Activated CD8-positive, alpha-beta memory T cell treated with anti-CD3 and anti-CD28 coated beads for 48 hours (primary cell): ENCODE measurements at places on chromosomes 3 and 15.

DNA sequence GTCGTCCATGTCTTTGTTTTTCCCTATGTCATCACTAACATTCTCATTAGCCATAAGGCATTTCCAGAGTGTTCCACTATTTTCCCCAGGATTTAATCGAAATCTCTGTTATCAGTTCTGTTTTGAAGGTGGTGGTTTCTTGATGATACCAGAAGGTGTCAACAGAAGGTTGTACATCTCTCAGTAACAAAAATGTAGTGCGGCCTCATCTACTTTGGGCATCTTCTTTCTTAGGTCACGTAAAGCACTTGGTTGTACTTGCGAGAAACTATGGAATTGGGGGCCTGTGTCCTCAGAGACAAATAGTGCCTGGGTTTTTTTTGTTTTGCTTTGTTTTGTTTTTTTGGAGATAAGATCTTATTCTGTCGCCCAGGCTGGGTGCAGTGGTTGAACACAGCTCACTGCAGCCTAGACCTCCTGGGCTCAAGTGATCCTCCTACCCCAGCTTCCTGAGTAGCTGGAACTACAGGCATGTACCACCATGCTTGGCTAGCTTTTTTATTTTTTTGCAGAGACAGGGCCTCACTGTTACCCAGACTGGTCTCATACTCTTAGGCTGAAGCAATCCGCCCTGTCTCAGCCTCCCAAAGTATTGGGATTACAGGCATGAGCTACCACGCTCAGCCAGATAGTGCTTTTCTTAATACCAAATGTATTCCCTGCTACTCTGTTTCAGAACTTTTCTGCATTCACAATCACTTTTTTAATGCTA lies 61.2 kb upstream of the FURIN start:
- DNase-seq = no peak

DNA sequence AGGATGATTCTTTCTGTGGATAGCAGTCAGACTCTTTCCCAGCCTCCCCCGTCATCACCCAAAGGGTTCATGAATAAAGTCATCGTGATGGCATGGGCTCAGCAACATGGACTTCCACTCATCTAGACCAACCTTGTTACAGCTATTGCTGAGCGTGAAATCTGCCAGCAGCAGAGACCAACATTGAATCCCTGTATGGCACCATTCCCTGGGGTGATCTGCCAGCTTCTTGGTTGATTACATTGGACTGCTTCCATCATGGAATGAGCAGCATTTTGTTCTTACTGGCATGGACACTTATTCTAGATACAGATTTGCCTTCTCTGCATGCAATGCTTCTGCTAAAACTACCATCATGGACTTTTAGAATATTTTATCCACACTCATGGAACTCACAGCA lies 195.6 kb upstream of the AZI2 start:
- DNase-seq = no peak

DNA sequence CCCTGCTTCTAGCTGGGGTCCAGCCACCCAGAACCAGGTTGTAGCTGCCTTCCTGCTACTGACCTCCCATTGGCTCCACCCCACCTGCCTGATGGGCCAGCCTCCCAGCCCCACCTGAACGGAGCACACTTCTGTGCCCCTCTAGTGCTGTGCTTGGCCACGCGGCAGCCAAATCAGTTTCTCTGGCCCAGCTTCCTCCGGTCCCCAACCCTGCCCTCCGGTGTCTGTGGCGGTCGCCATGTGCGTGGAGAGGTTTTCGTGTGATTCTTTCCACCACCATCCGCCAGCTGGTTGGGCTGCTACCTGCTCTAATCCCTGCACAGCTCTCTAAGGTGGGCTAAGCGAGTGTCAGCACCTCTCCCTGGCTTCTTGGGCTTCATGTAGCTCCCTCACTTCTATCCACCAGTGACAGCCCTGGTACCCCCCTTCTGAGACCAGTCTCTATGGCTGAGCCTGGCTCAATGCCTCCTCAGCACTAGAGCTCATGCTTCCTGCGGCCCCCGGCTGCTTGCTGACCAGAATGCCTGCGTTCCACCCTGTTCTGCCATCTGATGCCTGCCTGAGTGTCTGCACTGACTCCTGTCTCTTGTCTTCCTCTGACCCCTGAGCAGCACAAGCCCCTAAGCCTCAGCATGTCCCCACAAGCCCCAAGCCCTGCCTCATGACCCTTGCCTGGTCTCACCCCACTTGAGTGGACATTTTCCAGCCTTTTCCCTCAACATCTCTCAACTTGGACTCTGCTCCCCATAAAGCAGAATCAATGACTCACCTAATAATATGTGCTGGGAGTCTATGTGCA lies 23.2 kb upstream of the MAGEF1 start:
- no peak for DNase-seq

DNA sequence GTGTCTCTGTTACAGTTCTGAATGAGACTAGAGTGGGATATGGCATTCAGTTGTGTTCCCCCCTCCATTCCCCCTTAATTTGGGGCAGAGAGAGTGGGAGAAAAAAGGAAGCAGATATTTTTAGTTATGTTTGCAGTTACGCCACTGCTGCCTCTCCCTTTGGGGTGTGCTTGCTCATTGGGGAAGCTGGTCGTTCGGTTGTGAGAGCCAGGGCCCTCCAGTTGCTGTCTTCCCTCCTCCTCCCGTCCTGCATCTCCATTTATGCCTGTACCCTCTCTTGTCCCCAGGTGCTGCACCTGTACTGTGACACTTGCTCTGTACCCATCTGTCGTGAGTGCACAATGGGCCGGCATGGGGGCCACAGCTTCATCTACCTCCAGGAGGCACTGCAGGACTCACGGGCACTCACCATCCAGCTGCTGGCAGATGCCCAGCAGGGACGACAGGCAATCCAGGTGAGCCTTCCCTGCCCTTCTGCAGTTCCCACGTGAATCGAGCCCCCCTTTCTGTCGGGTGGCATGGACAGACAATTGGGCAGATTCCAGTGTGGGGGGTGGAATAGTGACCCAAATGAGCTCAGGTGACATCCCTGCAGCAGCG lies 55.8 kb downstream of the TRIM71 start:
- no peak for DNase-seq

DNA sequence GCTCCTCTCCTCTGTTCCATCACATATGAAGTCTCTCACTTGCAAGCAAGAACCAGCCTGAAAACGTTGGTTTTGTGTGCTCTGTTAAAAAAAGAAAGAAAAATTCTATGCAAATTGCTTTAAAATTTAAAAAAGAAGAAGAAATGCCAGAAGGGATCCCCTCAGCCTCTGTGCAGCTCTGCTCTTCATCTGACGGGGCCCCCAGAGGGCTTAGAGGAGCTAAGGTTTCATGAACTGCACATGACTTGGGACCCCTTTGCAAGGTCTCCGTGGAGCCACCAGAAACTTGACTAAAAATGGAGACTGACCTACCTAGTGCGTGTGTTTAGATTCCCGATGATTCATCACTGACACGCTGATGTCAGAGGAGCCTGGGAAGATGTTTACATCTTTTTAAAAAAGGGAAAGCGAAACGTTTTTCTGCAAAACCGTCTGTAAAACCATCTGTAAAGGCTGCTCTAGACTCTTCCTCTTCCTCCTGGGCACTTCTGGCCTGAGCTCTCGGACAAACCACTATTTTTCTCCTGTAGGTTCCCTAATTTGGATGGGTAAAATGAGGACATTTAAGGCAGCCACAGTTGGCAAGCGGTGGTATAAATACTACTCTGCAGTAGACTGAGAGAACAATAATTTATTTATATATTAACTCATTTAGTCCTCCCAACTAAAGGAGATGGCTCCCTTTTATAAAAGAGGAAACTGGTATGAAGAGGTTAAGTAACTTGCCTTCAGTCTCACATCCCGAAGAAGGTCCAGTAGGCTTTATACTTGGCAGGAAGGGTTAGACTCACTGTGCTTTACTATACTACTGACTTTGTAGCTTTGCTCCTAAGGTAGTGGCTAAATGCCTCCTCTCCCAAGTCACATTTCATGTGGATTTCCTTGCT lies 67.2 kb upstream of the POLG start:
- no peak for DNase-seq

DNA sequence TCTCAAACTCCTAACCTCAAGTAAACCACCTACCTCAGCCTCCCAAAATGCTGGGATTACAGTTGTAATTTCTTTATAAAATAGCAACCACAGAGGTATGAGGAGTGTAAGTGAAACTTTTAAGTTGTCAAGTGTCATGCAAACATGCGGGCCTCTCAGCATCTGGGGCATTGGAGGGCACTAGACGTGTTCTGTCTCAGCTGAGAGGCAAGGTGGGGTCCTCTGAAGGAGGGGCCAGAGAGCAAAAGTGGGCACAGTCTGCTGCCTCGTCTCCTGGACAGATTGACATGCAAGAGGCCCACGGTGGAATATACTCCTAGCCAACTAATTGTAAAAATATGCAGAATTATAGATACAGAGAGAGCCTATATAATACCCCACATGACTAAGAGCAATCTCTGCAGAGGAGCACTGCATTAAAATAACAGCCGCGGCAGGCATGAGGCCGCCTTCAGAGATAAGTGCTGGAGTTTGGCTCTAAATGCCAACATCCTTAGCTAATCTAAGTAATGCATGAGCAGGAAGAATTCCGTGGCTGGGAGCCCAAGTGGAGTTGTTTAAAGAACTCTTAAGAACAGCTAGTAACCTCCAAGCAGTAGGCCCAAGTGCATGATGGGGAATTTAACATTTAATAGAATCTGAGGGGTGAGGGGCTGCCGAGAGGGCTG lies 87.8 kb upstream of the RNU6-1 start:
- DNase-seq = no peak

DNA sequence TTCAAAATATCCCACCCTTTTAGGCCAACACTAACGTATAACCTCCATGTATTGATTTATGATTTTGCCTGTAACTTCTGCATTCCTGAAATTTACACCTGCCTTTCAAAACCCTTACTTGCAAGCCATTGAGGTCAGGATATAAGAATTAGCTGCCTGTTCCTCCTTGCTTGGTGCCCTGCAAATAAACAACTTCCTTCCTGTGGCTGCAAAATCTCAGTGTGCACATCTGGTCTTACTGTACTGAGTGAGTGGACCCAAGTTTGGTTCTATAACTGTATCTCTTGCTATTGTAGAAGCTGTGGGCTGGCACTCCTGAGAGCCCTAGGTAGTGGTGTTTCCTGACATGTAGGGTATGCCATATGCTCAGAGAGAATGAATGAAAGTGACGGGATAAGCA lies 191.1 kb upstream of the RASGRP1 start:
- DNase-seq = no peak

DNA sequence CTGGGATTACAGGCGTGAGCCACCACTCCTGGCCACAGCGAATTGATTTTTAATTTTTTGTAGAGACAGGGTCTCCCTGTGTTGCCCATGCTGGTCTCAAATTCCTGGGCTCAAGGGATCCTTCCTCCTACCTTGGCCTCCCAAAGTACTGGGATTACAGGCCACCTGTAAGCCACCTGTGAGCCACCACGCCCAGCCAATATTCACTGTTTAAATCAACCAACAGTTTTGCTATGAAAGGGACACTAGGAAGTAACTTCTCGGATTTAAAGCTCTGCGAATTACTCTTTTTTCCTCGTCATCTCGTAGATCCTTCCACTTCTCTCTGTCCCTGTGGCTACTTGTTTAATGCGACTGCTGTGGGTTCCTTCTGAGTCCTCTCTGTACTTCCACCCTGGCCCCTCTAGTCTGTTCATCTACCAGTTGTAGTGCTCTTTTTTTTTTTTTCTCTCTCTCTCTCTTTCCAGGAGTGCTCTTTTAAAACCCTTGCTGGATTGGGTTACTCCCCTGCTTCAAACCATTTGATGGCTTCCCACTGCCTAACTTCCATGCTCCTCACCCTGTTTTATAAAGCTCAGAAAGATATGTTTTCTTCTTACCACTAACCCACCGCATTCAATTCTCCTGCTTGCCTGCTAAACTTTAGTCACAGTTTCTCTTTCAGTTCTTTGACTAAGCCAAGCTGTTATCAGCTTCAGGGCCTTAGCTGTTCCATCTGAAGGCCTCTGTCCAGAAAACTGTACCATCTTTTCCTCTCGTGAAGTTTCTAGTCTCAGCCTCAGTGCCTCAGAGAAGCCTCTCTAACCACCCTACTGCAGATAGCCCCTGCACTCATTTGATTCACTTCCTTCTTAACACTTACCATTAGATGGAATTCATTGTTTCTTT lies 12.4 kb downstream of the RTF1 start:
- DNase-seq = no peak

GRCh38 chr15:25600751-25601150 lies 161.9 kb upstream of the UBE3A start:
- DNase-seq = no peak

DNA sequence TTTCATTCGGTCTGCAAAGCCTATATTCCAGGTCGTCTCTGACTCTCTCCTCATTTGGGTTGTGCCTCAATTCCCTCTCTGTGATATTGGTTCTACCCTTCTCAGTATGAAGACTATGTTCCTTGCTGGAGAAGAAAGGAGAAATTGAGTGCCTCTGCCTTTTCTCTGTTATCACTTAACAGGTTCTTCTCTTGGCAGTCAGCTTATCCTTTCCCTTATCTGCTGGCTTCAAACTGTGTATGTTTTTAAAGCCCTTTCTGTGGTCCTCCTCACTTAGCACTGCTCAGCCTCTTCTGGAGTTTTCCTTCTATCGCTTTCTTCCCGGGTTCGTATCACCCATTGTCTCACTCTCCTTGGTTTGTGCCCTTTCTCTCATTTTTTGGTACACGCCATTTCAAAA lies 65.3 kb upstream of the FSTL1 start:
- no peak for DNase-seq

GRCh38 chr15:53437985-53438841 lies 321.2 kb downstream of the WDR72 start:
- DNase-seq = no peak

DNA sequence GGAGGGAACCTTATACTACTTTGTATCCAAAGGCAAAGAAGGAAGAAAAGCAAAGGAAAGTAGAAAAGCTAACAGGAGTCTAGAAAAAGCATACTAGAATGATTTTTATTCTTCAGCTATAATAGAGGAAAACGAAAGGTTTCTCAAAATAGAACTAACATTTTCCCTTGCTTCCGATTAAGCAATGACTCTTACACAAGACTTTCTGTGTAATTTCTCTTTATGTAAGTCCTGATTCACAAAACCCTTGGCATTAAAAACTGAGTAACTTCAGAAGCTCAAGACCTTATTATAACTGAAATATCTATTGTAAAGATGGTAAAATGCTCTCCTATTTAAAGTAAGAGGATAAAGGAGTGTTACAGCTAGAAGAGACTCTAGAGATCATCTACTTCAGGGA lies 97.4 kb downstream of the DTWD1 start:
- DNase-seq = no peak

- DNase-seq = no peak
Measured at GRCh38 chr3:7615043-7615442, 754.1 kb downstream of the GRM7 start.

DNA sequence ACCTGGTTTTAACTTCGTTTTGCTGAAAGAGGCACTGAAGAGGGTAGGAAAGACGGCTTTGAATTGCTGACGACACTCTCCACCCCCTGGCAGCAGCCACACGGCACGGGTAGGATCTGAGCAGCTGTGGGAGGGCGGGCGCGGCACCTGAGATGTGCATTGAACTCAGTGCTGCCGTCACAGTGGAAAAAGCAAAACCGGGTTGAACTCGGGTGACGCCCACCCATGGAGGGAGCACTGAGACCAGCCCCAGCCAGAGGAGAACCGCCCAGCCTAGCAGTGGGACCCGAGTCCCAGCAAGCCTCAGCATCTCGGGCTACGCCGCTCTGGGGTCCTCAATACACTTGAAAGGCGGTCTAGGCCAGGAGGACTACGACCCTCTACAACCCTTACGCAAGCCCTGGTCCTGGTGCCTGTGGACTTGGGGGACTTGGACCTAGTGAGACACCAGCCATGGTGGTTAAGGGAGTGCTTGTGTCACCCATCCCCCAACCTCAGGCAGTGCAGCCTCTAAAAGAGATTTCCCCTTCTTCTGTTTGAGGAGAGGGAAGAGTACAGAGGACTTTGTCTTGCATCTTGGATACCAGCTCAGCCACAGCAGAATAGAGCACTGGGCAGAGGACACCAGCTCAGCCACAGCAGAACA lies 50.0 kb upstream of the RPL35A start:
- no peak for DNase-seq

GRCh38 chr3:127456471-127457093 lies 134.0 kb downstream of the TPRA1 start:
- no peak for DNase-seq
